ENCODE measurements at places on chromosomes 7 and 10.
A peak's percentile ranks its signal among the peaks of the same experiment; 100 is the strongest.

DNA sequence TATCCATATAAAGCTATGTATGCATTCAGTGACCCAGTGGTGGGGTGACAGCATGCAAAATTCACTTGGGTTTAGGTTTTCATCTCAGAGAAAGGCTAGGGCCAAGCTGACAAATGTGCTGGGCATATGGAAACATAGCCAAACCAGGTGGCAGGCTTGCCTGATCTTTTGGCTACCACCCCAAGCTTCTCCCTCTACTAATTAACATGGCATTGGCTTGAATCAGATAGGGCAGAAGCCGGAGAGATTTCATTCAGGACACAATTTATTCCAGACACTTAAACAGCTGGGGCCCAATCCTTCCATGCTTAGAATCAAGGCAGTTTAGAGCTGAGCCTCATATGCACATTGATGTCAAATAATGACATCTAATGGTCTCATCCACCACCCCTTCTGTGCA lies 95.5 kb upstream of the AGK start:
- DNase-seq, result no peak

- peak; percentile 63 for DNase-seq
These were observed 34.8 kb upstream of the MSMB start for GRCh38 chr10:46080886-46081285.

DNA sequence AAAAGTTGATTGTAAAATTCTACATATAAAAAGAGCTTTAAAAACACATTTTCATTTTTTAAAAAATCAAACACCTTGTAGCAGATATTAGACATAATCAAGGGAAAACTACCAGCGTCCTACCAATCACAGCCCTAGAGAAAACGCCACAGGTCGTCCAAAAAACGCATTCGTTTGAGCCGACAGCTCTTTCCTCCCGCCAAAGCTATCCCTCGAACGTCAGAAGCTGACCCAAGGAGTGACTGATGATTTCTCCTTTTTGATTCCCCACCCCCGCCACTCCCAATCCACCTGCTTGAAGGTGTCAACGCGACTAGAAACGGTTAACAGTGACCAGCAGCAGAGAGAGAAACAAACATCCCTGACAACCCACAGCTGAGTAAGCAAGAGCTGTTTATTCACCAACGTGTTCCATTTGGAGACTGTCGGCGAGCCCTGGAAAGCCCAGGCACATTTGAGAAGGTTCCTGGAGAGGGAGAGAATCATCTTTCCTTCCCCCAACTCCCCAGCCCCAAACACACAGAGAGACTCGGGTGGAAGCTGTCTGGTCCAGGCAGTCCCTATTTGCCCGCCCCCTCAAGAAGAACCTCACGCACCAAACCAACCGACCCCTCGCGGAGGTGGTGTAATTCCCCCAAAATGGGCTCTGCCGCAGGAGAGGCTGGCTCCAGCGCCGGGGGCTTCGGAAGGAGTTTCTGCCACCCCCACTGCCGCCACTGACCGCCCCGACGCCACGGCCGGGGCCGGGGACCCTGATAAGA lies 622 bp downstream of the CPEB3 start:
- no peak for DNase-seq

DNA sequence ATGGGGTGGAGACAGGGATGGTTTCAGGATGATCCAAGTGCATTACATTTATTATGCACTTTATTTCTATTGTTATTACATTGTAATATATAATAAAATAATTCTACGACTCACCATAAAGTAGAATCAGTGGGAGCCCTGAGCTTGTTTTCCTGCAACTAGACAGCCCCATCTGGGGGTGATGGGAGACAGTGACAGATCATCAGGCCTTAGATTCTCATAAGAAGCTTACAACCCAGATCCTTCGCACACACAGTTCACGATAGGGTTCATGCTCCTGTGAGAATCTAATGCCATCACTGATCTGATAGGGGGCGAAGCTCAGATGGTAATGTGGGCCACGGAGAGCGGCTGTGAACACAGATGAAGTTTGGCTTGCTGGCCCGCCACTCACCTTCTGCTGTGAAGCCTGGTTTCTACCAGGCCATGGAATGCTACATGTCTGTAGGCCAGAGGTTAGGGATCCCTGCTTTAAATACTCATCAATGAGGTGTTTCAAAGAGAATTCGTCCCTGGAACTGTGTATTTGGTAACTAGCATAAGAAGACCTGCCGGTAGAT lies 21.2 kb upstream of the PRKCQ start:
- DNase-seq, result no peak

- peak; percentile 30 for DNase-seq
These were observed 2.7 kb downstream of the CALHM2 start for GRCh38 chr10:103449208-103450144.

- DNase-seq, result no peak
These were observed 91.8 kb downstream of the TRRAP start for GRCh38 chr7:98970016-98970615.

DNA sequence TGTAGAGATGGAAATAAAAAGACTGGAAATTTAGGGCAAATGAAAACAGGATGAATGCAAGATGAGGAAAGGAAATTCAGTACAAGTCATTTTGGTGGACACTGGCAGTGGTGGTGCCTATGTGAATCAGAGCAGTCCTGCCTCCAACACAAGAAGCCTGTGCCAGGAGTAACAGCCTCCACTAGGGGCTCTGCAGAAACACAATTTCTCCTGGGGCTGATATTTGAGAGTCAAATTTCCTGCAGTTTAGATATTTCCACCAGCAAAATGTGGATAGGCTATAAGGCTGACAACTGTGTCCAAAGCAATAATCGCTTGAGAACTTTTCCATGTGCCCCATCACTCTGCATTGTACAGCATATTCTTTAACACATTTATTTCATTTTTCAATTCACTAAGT lies 4.7 kb upstream of the PLXDC2 start:
- peak; percentile 35 for DNase-seq

GRCh38 chr7:142770661-142771352 lies at the start of gene PRSS2:
TSS of gene PRSS2 (plus strand) at chr7:142770970. CDS start at chr7:142770983, 13 bp downstream.
- no peak for DNase-seq

DNA sequence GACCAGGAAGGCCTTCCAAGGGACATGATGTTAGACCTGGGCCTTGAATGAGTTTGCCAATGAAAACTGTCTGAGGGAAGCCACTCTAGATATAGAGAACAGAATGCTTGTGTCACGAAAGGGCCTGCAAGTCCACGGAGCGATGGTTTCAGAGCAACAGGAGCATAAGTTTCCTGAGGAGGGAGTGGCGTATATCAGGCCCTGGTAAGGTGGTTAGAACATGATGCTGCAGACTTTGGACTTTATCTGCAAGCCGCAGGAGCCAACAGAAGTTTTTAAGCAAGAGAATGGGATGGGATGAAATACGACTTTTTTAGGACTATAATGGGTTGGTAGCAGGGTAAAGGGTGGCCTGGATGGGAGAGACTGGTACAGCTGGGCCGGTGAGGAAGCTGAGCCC lies 136.0 kb downstream of the FGFR2 start:
- DNase-seq, result no peak

Measured in MV-4-11 (cell line).